ENCODE measurements at places on chromosomes 12 and 14.

DNA sequence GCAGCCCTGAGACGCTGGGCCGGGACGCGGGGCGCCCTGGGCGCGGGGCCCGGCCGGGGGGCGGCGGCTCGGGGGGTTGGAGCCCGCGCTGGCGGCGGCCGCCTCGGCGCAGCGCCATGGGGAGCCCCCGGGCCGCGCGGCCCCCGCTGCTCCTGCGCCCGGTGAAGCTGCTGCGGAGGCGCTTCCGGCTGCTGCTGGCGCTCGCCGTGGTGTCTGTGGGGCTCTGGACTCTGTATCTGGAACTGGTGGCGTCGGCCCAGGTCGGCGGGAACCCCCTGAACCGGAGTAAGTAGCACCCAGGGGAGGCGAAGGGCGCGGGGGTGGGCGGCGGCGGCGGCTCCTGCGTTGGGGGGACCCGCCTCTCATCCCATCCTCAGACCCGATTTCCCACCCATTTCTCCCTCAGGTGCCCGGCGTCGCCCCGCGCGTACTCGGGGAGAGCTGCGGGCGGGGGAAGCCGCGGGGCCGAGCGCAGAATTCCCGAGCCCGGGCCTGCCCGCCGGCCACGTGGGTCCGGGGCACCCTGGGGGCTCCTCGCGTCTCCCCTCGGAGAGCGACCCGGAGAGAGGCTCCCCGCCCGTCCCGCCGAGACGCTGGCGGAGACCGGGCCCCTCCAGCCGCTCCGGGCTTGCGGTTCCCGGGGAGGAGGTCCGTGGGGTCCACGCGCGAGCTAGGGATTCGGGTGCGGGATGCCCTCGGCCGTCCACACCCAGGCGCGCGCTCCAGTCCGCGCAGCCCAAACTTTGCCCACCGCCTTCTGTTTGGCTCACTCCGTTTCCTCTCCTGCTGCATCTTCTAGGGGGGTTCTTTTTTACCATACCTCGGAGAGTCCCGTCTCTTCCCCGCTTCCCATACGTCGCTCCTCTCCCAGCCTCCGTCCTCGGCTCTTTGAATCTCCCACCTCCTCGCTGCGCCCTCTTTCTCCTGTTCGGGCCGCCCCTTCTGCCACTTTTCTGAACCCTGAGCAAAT, 807 bp downstream of the B4GALNT3 start:
- peak; percentile 57 for DNase-seq

DNA sequence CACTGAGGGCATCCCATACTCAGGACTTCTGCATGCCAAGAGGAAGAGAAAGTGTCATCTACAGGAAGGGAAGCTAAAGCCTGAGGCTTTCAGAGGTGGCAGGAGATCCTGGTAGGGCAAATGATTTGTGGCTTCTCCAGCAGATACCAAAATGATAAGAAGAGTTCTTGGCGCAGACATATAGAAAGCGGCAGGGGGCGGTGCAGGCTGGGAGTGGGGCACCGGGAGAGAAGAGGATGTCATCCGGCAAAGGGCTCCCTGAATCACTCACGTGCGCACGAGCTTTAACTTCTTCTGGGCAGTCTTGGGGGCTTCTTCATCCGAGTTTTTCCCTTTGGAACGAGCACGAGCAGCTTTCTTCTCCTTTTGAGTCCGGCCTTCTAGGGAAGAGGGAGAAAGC, 5.2 kb upstream of the ACRBP start:
- no peak for DNase-seq

DNA sequence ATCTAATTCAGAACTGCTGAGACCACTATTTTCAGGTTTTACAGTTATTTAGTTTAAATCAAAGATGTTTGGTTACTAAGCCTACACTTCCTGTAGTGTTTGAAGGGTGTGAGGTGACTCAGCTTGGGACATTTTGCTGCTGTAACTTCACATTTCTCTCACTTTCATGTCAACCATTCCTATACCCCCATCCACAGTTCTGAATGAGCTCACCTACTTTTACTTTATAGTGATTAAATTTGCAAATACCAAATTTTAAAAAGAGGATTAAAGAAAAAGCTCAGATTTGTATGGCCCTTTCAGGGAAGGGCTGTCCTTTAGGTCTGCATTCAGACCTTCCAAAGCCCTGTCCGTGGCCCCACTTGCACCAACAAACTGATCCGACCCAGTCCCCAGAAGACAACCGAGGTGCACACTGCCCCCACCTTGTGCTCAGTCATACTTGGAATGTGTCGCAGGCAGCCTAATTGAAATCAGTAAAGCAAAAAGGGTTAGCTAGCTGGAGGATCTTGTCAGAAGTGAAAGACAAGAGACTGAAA, 174.4 kb downstream of the MON2 start:
- no peak for DNase-seq

GRCh38 chr14:88326352-88327103, 3.5 kb upstream of the KCNK10 start:
- DNase-seq = peak; percentile 57

DNA sequence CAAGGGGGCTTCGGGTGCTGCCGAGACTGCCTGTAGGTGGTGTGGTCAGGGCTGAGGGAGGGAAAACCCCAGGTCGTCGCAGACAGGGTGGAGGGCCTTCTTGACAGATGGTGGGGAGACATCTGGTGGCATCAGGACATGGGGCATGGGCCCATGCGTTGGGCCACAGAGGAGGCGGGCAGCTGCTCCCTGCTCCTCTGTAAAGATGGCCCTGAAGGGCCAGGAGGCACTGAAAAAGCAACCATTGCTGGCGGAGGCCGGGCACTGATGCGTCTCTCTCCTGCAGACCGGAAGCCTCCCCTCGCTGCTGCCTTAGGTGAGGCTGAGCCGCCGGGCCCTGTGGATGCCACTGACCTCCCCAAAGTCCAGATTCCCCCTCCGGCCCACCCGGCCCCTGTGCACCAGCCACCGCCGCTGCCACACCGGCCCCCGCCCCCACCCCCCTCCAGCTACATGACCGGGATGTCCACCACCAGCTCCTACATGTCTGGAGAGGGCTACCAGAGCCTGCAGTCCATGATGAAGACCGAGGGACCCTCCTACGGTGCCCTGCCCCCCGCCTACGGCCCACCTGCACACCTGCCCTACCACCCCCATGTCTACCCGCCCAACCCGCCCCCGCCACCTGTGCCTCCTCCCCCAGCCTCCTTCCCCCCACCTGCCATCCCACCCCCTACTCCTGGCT, 28.8 kb downstream of the CCNK start:
- DNase-seq = no peak

- DNase-seq = no peak
These were observed 12.1 kb upstream of the FBXW8 start for GRCh38 chr12:116898669-116899068.

DNA sequence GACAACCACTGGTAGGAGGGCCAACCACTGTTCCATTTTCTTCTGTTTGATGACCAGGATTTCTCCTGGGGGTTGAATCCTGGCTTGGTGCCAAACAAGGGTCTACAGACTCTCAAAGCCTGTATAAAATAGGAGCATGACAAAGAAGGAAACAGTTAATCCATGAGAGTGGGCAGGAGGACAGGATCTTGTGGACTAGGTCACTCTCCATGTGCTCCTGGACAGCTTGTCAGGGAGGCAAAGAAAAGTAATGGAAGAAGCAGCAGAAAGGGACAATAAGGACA, 243.7 kb downstream of the AKAP6 start:
- no peak for DNase-seq

DNA sequence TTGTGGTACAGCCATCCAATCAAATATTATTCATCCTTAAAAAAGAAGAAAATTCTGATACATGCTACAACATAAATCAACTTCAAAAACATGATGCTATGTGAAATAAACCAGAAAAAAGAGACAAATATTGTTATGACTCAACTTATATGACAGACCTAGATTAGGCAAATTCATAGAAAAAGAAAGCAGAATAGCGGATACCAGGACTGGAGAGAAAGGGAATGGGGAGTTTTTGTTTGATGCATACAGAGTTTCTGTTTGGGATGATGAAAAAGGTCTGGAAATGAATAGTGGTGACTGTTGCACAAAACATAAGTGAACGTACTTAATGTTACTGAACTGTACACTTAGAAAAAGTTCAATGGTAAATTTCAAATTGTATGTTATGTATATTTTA, 82.3 kb downstream of the SPPL3 start:
- no peak for DNase-seq

DNA sequence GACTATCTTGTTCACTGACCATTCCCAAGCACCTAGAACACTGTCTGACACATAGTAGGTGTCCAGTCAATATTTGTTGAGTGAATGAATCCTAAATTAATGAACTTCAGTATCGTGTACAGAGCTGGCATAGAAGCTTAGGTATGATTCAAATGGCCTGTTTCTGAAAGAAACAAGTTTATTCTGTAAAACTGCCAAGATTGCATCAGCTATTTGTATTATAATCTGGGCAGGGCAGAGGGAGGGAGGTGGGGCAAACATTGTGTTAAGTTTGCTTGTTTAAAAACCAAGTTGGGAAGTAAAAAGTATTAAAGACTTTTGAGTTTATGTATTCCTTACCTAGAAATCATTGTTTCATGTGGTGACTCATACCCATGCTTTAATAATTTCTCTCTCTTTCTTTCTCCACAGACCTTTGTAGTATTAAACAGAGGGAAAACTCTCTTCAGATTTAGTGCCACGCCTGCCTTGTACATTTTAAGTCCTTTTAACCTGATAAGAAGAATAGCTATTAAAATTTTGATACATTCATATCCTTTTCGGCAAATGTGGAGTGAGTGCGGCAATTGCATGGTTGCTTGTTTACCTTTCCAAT, 92.8 kb downstream of the SCN8A start:
- no peak for DNase-seq

Data from neural progenitor cell (in vitro differentiated cells).